ENCODE measurements at places on chromosomes 3 and 15.

GRCh38 chr3:156291272-156292123, 171.1 kb downstream of the KCNAB1 start:
- DNase-seq = peak; percentile 21

GRCh38 chr3:37825744-37826400, 35.8 kb upstream of the CTDSPL start:
- DNase-seq = no peak

DNA sequence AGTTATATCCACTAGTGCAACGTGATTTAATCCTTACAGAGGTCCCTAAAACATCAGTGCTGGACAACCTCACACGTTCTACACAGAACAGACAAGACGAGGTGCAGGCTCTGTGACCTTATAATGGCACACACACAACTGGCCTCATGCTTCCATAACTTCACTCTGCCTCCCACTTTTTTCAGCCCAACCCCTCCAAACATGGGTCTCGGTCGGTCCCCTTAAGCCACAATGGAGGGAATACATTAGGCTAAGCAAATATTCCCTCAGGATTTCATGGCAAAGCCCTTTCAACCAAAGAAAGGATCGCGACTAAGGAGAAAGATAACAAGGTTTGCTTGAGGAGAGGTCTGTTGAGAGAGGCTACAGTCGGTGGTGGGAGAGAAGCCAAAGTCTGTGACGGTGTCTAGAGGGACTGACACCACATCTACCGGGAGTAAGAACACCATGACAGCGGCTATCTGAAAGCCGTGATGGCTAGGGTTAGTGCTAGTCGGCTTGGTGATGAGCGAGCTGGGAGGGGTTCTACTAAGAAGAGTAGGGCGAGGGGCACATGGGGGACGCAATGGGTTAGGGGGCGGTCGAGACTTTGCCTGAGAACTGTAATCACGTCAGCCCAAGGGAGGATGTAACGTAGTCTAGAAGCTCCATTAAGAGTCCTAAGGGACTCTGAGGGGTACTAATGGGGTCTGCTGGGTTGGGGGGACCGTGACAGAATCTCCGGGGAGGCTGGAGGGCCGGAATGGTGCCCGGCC, 1.0 kb downstream of the MYO9A start:
- DNase-seq = peak; percentile 23

GRCh38 chr3:72044231-72044855, 259.4 kb upstream of the PROK2 start:
- no peak for DNase-seq

GRCh38 chr3:129539206-129539605, 3.8 kb upstream of the H1-8 start:
- DNase-seq = no peak

DNA sequence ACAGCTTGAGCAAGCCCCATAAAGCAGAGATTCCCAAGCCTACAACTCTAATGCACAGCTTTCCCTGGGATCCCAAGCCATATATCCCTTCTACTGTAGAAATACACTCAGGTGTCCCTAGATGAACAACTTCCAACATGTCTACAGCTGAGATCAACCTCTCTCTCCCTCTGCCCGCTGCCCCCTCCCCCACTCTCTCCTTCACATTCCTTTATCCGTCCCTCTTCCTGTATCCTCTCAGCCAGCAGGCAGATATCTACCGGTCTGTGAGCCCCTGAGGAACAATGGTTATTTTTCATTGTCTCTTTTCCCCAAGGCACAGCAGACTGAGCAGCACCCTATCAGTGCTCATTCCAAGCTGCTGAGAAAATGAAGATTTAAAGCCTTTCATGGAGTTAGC, 138.6 kb downstream of the SUCLG2 start:
- no peak for DNase-seq

- peak; percentile 31 for DNase-seq
Measured at GRCh38 chr15:77402740-77403379, 17.0 kb downstream of the PEAK1 start.

DNA sequence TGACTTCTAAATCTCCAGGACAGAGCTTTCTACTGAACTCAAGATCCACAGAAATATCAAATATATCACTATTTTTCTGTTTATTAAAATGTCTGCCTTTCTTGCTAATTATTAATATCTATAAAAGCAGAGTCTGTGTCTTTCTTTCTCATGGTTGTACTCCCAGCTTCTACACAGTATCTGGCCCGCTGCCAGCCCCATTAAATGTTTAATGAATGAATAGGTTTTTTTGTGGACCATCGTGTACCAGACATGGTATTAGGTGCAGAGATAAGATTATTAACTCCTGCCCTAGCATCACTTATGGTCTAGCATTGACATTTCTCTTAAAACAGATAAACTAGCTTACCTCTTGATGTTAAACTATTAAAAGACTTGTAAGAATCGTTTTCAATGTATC, 111.4 kb upstream of the RBMS3 start:
- DNase-seq = no peak

GRCh38 chr3:40770061-40770460, 245.3 kb downstream of the ZNF621 start:
- peak; percentile 5 for DNase-seq

GRCh38 chr3:195204360-195205163, 66.4 kb downstream of the XXYLT1 start:
- DNase-seq = no peak

DNA sequence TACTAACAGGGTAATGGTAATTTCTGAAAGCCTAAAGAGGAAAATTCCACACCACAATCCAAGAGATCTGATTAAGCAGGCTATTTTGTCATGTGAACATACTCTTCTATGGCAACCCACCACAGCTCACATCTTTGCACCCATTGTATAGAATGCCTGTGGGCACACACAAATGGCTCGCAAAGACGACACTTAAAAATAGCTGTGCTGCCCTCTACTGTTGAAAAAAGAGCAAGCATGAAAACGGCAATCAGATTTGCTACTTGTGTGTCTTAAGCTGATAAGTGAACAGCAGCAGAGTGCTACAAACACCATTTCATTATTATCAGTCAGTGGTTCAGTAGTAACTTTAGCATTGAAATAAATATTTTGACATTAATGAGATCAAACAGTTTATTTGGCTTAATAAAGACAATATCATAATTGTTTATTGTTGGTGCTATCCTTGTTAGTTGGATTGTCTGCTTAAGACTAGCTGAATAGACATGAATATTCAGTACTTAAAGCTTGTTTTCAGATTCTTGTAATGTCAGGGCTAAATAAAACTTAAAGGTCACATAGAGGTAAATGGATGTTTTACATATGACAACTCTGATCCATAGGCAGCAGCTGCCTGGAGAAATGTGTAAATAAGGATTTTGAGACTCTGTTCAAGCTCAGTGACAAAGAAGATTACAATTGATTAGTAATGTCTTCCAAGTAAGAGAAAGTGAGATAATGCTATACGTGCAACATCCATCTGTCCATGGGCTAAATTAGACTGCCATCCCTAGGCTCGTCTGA, 199.1 kb downstream of the LRRN1 start:
- DNase-seq = peak; percentile 51

DNA sequence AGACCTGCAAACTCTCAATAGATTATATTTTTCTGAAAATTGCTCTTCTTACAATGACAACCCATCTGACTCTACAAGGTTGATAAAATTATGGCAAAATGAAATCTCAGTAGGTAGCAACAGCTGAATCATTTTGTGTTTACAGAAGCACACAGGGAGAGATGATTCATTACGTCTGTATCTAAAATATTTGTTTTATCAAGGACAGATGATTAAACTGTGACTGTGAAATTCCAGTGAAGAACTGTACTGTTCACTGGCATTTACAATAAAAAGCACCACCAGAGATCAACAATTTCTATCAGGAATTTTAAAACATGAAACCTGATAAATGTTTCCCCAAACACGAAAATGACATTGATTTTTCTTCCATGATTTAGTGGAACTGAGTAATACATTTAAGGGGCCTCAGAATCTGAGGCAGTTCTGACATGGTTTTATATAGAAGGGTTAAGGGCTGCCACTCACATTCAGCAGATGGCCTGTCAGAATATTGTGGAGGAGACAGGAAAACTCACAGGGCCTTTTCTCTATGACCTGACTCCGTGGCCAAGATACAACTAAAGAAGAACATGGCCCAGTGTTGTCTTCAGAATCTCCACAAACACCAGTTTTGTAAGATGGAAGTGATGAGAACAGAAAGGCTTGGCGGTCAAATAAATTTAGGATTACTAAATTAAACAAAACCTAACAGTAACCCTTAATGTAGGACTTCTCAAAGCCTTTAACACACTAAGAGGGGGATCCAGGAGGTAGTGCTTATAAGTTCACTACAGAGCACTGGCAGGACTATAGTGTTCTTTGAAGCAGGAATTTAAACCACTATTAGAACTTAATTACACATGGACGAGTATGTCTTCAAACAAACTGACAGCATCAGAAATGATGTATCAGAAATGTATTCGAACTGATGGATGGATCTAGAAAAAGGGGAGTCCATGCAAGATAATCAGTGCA, 25.9 kb downstream of the RAD18 start:
- DNase-seq = peak; percentile 87

- no peak for DNase-seq
Measured at GRCh38 chr3:13188181-13188779, 115.1 kb upstream of the IQSEC1 start.

DNA sequence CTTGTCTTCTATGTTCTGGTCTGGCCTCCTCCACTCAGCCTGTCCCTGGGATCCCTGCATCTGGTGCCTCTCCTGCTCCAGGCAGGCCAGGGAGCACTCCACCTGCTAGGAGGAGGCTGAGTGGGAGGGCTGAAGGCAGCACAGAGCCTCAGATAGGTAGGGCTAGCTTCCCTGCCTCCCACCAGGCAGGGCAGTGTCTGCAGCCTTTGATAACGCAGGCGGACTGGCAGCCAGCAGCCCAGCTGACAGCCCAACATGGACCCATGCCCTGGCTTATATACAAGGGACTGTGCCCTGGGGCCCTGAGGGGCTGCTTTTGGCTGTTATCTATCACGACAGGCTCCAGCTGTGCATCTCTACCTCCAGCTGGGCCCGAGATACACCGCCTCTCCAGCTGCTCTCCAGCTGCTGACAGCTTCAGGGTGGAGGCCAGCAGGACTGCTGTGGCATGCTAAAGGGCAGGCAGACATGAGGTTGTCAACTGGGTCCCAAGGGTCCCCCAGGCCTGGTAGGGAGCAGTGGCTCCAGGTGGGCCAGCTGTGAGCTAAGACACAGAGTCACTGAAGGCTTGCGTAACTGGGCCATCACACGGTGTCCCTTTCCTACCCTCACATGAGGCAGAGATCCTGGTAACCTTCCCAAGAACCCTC, 5.2 kb upstream of the CLK3 start:
- no peak for DNase-seq

- DNase-seq = no peak
Measured at GRCh38 chr3:53809764-53810400, 36.3 kb downstream of the CHDH start.

GRCh38 chr3:110099711-110100110, 762.4 kb upstream of the DPPA4 start:
- no peak for DNase-seq

- DNase-seq = no peak
Measured at GRCh38 chr3:152505926-152506325, 237.2 kb downstream of the MBNL1 start.

GRCh38 chr3:147119346-147119745, 287.0 kb downstream of the ZIC4 start:
- no peak for DNase-seq

DNA sequence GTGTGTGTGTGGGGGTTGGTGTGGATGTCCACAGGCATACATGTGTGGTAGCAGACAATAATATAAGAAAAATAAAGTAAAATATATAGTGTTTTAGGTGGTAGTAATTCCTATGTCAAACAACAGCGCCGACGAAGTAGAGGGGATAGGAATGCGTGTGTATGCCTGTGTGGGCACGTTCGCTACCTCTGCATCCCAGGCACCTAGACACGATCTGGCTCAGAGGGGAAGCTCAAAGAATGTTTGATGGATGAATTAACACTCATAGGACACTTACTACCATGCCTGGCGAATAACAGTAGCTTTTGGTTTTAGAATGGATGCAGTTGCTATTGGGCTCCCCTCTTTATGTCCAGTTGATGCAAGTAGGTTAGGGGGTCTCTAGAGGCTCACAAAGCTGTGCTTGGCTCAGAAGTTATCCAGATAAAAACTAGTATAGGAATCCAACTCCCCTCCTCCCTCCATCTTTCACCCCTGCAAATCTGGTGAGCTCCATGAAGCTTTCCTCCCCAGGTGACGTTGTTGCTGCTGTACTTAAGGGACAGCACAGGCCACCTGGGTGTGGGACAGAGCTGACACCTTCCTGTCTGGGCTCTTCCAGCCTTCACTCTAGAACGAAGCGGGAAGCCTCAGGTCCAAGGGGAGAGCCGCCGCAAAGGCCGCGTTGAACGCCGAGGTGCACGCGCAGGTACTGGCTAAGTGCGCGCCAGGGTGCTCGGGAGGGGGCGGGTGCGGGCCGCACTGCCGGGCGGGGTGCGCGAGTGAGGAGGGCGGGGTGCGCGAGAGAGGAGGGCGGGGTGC, 192.6 kb upstream of the LYSMD4 start:
- no peak for DNase-seq

DNA sequence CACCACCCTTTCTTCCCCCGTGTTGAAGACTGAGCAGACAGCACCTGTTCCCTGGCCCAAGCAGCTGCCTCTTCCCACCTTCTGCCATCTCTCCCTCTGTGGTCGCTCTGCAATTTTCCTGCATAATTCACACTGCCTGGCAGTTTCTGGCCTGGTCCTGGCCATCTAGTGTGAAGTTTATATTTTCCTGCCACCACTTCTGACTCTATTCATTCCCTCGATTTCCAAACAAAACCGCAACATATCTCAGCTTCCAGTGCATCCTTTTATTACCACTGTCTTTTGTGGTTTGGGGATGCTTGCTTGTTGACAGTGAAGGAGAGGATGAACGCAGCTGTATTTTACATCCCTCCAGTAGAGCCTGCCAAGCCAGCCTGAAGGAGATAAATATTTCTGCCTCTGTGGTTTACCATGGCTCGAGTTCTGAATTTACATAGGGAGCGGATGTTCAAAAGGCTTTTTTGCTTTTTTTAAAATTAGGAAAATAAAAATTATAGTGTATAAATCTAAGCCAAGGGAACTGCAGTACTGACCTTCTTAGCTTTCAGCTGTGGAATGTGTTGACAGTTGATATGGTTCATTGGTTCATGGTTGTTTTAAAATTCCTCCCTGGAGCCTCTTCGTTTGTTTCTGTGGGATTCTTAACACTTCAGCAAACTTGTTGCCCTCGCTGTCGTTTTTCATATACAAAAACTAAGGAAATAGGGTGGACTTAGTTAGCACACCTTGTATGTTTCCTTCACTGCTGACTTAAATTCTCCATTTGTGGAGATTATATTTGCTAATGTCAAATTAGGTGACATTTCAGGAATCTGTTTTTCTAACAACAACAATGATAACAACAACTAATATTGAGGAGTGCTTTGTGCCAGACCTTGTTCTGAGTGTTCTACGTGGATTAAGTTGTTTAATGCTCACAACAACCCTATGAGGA, 250.5 kb downstream of the ADAMTSL3 start:
- peak; percentile 57 for DNase-seq

DNA sequence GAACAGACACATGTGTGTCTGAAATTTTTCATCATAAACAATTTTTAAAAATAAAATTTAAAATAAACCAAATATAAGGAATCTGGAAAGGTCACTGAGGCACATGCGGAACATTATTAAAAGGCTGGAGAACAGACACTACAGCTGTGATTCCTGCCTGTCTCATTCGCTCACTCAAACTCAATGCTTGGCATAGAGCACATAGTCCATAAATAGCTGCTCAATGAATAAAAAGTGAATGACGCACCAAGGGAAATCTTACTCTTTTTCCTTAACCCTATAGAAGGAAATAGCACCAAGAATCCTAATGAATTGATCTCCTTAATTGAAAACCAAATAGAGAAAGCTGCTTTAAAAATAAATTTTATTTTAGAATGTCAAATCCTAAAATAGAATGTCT, 98.4 kb downstream of the FSIP1 start:
- DNase-seq = no peak

- no peak for DNase-seq
Measured at GRCh38 chr3:167973901-167974300, 121.8 kb downstream of the GOLIM4 start.
